Adrenal gland (tissue), 19 donors: ENCODE measurements at places on chromosomes 13 and 19. TPM values are rescaled to one million over a fixed set of nuclear protein-coding genes. Genes with fewer than 3 reads are reported as not detected.

CADM4 gene
- 46.7 TPM for total RNA-seq

ADM5 gene
- total RNA-seq: 0.97 TPM

ETV2 gene
- total RNA-seq: 1.4 TPM

GNG8 gene
- not detected for total RNA-seq

KRTDAP gene
- not detected for total RNA-seq

PALM3 gene
- 0.22 TPM for total RNA-seq

KLHL1 gene
- not detected for total RNA-seq

WDR88 gene
- total RNA-seq: not detected

ZFR2 gene
- total RNA-seq: 1.7 TPM

DNA sequence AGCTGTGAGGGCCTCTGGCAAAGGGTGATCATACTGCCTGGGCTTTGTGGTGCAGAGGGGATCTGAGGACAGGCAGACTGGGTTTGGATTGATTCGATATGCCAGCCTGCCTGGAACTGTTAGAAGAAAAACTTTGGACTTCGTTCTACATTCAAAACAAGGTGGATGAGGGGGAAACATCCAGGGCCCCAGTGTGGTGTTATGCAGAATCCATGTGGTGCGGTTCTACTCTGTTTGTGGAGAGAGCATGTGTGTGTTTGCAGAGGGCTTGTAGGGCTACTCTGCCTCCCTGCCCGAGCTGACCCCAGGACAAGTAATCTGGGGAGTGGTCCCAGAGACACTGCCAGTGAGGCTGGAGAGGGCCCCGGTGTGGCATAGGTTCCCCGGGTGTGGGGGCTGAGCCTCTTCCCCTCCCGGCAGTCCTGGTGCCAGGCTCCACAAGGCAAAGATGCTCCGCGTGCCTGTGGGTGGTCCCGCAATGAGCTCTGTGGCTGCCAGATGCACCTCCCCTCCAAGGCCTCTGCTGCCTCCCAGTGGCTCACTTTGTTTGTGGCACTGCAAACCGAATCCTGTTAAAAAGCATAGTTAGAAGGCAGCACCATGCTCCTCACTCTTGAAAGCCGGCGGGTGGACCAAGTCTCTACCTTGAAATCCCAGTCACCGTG, 22.3 kb upstream of the TFDP1 start:
- no peak overlapping the region for H3K4me3 ChIP-seq
- H3K27ac ChIP-seq: no peak overlapping the region
- peak; percentile 53 for DNase-seq
- no peaks in the 10 kb centered on the region for H3K36me3 ChIP-seq
- no peaks in the 10 kb centered on the region for H3K27me3 ChIP-seq
- no peaks in the 10 kb centered on the region for H3K4me1 ChIP-seq

DNA sequence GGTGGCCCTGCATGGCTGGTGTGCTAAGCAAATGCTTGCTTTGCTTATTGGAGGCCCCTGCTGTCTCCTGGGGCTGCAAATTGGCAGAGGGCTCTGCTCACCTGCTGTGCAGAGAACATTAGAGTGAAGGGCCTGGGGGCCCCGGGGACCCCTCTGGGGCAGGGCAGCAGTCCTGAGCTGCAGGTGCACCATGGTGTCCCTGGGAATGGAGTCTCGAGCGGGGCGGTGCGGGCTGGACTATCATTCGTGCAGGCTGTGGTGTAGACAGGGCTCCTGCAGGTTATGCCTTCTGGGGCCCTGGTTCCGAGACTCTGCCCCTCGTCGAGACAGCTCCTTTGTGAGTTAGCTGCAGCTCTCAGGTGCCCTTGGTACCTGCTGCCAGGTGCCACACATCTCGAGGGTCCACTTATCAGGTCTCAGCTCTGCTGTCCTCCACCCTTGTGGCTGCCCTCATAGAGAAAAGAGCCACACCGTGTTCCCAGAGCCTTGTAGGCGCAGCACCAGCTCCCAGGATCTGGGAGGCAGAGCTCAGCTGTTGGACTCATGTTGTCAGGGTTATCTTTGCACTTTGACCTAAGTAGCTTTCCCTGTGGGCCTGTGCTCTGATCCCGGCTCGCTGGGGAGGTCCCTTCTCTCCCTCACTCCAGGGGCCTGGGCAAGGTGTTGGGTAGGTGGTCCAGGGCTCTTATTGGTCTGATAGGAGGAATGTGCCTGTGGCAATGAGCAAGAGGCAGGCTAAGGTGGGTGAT, 58.0 kb upstream of the ZNF536 start:
- no peak overlapping the region for H3K4me3 ChIP-seq
- H3K36me3 ChIP-seq: no peaks in the 10 kb centered on the region
- H3K27me3 ChIP-seq: no peaks in the 10 kb centered on the region

DNA sequence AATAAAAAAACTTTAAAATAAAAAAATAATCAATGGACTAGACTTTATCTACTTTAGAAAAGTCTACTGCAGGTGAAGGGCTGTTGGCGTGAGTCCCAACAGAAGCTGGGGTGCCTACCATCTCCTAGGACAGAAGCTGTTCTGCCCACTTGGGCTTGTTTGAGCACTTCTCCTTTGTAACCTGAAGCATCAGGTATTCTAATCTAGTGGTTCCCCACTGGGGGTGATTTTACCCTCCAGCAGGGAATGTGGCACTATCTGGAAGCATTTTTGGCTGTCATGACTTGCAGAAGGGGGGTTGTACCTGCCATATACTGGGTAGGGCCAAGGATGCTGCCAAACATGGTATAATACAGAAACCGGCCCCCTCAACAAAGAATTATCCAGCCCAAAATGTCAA, 16.2 kb upstream of the DOCK9 start:
- H3K27me3 ChIP-seq: no peaks in the 10 kb centered on the region
- H3K27ac ChIP-seq: no peak overlapping the region
- no peak overlapping the region for H3K4me3 ChIP-seq
- DNase-seq: no peak
- no peaks in the 10 kb centered on the region for H3K36me3 ChIP-seq

- H3K4me3 ChIP-seq: no peak overlapping the region
- H3K27ac ChIP-seq: no peak overlapping the region
- H3K36me3 ChIP-seq: no peaks in the 10 kb centered on the region
- DNase-seq: no peak
These were observed 195.0 kb upstream of the SLITRK1 start for GRCh38 chr13:84077271-84077670.

DNA sequence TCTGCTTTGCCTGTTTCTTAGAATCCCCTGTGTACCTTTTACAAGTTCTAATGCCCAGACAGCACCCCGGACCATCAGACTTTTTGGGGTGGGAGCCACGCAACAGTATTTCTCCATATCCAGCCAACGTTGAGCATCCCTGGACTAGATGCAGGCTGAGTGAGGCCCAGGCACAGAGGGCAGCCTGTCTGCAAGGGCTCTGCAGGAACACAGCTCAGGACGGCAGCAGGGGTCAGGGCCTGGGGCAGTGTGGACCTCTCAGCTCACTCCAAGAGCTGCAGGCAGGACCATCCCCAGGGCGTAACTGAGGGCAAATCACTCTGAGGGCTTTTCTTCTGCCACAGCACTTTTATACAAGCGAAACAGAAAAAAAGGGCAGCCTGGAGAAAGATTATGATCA, 95.8 kb downstream of the DNAJC15 start:
- no peak overlapping the region for H3K4me3 ChIP-seq
- no peaks in the 10 kb centered on the region for H3K36me3 ChIP-seq
- H3K27me3 ChIP-seq: no peaks in the 10 kb centered on the region
- no peak overlapping the region for H3K27ac ChIP-seq
- H3K4me1 ChIP-seq: no peaks in the 10 kb centered on the region

DNA sequence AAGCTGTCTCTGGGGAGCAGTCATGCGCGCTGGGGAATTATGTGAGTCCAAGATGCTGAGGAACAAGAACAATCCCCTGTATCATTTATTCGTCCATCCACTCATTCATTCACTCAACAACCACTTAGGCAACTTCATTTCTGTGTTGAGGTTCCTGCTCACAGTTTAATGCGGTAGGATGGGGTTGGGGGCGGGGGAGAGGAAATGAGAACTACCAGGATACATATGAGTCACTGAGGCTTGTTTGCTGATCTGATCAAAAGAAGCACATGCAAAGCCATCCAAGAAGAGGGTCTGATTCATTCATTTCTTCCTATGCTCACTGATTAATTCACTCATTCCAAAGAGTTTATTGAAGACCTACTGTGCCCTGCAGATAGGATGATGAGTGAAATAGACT, 20.9 kb downstream of the ZNF536 start:
- no peak overlapping the region for H3K27ac ChIP-seq
- no peak for DNase-seq
- H3K4me1 ChIP-seq: peaks cover under 1% of the 10 kb centered on the region
- H3K4me3 ChIP-seq: no peak overlapping the region

- no peak overlapping the region for H3K4me3 ChIP-seq
- no peaks in the 10 kb centered on the region for H3K36me3 ChIP-seq
- no peak overlapping the region for H3K27ac ChIP-seq
- no peaks in the 10 kb centered on the region for H3K27me3 ChIP-seq
These were observed 209.3 kb downstream of the PCCA start for GRCh38 chr13:100298116-100298681.

DNA sequence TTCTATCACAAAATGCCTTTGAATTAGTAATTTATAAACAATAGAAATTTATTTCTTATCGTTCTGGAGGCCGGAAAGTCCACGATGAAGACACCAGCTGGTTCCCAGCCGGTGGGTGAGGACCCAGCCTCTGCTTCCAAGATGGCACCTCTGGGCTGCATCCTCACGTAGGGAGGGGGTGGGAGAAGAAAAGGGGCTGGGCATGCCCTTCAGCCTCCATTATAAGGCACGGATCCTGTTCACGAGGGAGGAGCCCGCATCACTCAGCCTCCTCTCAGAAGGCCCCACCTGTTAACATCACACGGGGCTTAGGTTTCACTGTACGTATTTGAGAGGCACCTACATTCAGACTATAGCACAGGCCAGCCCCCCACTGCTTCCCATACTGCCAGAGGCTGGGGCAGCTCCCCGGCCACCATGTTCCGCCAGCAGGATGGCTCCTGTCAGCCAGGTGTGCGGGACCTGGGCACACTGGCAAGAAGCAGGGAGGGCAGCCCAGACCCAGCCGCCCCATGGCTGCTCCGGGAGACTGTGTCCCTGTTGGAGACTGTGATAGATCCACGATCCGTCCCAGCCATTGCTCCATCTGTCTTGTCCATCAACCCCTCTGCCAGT, 131.6 kb downstream of the SOX1 start:
- no peak overlapping the region for H3K4me3 ChIP-seq
- no peak overlapping the region for H3K27ac ChIP-seq
- DNase-seq: no peak
- no peaks in the 10 kb centered on the region for H3K4me1 ChIP-seq

DNA sequence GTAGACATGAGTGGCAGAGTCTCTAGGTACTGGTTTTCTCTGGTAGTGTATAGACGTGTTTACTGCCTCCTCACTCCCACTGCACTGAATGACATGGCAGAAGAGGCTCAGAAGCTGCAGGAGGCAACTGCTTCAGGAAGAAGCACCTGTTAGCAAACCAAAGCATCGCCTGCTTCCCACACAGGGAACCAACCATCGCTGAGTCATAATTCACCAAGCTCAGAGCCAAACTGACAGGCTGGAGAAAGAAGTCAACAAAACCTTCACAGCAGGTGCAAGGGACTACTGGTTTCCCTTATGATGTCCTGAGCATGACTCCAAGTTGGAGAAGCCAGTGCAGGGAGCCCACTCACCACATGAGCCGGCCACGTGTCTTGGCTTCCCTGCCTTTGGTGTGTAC, 69.8 kb downstream of the KCTD12 start:
- H3K36me3 ChIP-seq: no peaks in the 10 kb centered on the region
- no peaks in the 10 kb centered on the region for H3K27me3 ChIP-seq
- no peak overlapping the region for H3K27ac ChIP-seq
- no peak for DNase-seq
- H3K4me3 ChIP-seq: no peak overlapping the region

GRCh38 chr19:5136073-5136855, 167.4 kb downstream of the KDM4B start:
- no peak for DNase-seq
- H3K4me3 ChIP-seq: no peak overlapping the region
- no peaks in the 10 kb centered on the region for H3K27me3 ChIP-seq
- no peaks in the 10 kb centered on the region for H3K4me1 ChIP-seq
- peaks cover 68% of the 10 kb centered on the region for H3K36me3 ChIP-seq

- no peak overlapping the region for H3K4me3 ChIP-seq
- no peak overlapping the region for H3K27ac ChIP-seq
- no peak for DNase-seq
- no peaks in the 10 kb centered on the region for H3K4me1 ChIP-seq
- H3K27me3 ChIP-seq: no peaks in the 10 kb centered on the region
- no peaks in the 10 kb centered on the region for H3K36me3 ChIP-seq
These were observed 380.6 kb downstream of the LIG4 start for GRCh38 chr13:107834717-107835116.

- H3K27ac ChIP-seq: no peak overlapping the region
- no peaks in the 10 kb centered on the region for H3K36me3 ChIP-seq
- DNase-seq: no peak
- no peaks in the 10 kb centered on the region for H3K4me1 ChIP-seq
- H3K27me3 ChIP-seq: no peaks in the 10 kb centered on the region
These were observed 79.3 kb upstream of the GPR183 start for GRCh38 chr13:99386495-99386894.

GRCh38 chr13:66974174-66974573, 256.0 kb downstream of the PCDH9 start:
- no peaks in the 10 kb centered on the region for H3K27me3 ChIP-seq
- no peak overlapping the region for H3K4me3 ChIP-seq

GRCh38 chr19:31085125-31085524, 264.1 kb downstream of the TSHZ3 start:
- no peak overlapping the region for H3K4me3 ChIP-seq
- H3K27me3 ChIP-seq: no peaks in the 10 kb centered on the region
- no peak for DNase-seq
- H3K36me3 ChIP-seq: no peaks in the 10 kb centered on the region

GRCh38 chr13:27510082-27510481, 59.7 kb upstream of the MTIF3 start:
- H3K4me3 ChIP-seq: no peak overlapping the region
- no peaks in the 10 kb centered on the region for H3K4me1 ChIP-seq
- no peaks in the 10 kb centered on the region for H3K36me3 ChIP-seq
- H3K27ac ChIP-seq: no peak overlapping the region

DNA sequence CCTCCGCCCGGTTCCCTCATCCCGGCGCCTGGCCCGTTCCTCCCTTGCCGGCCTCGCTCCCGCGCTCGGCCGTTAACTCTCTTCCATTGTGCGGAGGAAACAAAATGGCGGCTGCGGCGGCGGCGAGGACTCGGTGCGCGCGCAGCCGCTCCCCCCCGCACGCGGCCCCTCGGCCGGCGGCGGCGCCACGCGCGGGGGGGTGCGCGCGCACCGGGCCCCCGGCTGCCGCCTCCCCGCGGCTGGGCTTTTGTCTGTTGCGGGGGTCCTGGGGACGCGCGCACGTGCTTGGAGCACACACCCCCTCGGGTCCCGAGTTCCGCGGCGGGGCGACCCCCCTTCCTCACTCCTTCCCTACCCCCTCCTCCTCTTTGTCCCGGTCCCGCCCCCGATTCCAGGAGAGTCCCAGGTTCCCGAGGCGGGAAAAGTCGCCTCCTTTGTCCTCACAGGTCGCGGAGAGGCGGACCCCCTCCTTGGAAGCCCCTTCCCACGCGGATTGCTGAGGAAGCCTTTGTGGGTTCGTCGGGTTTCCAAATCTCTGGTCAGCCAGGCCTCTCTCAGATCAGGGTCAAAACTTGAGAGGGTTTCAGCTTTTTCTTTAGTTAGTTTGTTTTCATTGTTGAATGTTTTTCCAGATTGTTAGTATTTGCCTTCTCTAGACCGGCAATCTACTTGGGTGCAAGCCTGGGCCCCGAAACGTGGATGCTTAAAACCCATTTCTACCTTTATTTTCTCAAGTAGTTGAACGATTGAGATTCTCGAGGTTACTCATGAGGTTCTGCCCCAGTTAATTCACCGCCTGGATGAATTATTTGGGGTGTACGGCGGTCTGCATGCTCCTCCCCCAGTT, 687 bp downstream of the ILF3 start:
- peak; percentile 52 for DNase-seq
- H3K4me3 ChIP-seq: peak overlapping the region; percentile 94
- H3K4me1 ChIP-seq: peaks cover 39% of the 10 kb centered on the region
- H3K27me3 ChIP-seq: no peaks in the 10 kb centered on the region
- peak overlapping the region; percentile 98 for H3K27ac ChIP-seq
